Stimulated activated CD4-positive, alpha-beta T cell treated with anti-CD3 and anti-CD28 coated beads, TNF-alpha, amount 100 ng/mL, for 1 hour (primary cell): ENCODE measurements at places on chromosomes 5 and 9.
A peak's percentile ranks its signal among the peaks of the same experiment; 100 is the strongest.

GRCh38 chr5:143386725-143387124 lies 16.8 kb downstream of the NR3C1 start:
- no peak for DNase-seq

DNA sequence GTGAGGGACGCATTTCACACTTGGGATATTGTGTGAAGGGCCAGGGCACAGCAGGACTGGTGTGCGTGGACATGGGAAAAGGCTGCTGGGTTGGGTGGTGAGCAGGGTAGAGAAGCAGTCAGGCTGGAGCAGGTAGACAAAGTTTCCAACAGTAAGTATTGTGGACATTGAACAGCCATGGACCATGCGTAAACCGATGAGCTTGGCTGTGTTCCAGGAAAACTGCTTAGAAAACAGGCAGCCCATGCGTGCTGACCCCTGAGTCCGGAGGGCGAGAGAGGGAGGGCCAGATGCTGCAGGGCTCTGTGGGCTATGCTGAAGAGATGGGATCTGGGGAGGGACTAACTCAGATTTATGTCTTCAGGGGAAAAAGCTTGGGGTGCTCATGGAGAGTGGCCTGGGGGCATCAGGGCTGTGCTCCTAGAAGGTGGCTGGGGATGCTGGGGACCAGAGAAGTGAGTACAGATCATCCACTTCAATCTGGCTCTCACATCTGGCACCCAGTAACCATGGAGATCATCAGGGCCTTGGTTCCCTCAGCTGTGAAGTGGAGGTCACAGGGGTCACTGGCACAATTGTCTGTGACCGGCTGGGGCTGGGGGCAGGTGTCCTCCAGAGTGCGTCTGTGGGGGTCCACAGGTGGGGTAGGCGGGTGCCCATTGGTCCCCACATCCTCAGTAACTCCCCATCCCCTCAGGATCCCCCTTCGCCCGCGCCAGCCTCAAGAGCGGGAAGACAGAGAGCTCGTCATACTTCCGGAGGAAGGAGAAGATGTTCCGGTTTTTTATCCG lies 93.3 kb downstream of the CACNA1B start:
- no peak for DNase-seq

GRCh38 chr5:110884005-110884404 lies 145.2 kb downstream of the SLC25A46 start:
- no peak for DNase-seq

GRCh38 chr5:96977228-96977627 lies 41.3 kb downstream of the LNPEP start:
- no peak for DNase-seq

DNA sequence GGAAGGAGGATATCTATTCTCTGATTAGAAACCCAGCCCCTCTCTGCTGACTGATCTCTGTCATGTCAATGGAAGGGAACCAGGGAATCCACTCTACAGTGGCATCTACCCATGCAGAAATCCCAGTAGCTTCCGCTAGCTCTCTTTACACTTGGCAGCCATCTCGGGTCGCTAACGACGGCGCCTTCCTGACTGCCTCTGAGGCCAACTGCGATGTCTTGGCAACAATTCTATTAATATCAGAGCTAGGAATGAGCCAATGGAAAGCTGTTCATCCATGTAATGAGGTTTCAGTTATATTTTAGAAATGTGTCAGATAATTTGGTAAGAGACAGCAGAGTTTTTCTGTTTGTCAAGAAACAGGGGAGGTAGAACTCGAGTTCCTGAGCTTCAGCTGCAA lies 67.6 kb upstream of the ATP10B start:
- no peak for DNase-seq

DNA sequence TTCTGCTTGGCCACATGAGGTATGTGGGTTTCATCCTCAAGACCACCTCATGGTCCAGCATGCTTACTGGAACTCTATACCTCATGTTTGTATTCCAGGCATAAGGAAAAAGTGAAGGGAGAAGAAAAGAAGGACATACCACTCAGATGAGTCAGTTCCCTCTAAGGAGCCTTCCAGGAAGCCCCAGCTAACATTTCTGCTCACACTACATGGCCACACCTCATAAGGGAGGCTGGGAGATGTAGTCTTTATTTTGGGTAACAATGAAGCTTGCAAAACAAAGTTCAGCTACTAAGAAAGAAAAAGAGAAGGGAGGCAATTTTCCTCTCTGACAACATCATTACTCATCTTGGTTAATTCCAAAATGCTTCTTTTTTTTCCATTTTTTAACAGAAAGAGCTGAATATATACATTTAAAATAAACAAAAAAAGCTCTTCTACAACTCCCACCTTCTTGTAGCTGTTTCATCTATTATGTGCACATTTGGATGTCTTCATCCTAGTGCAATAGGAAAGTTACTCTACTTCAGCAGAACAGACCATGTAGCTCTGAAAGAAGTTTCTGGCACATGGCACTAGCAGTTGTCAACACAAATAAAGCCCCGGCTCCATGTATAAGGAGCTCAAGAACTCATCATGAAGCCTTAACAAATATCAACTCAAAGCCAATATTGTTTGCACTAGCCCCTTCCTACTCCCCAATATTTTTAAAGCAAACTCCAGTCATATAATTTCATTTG lies 123.6 kb upstream of the CCDC112 start:
- DNase-seq: no peak

- no peak for DNase-seq
Observed at GRCh38 chr9:5854063-5854790, 21.3 kb upstream of the ERMP1 start.

DNA sequence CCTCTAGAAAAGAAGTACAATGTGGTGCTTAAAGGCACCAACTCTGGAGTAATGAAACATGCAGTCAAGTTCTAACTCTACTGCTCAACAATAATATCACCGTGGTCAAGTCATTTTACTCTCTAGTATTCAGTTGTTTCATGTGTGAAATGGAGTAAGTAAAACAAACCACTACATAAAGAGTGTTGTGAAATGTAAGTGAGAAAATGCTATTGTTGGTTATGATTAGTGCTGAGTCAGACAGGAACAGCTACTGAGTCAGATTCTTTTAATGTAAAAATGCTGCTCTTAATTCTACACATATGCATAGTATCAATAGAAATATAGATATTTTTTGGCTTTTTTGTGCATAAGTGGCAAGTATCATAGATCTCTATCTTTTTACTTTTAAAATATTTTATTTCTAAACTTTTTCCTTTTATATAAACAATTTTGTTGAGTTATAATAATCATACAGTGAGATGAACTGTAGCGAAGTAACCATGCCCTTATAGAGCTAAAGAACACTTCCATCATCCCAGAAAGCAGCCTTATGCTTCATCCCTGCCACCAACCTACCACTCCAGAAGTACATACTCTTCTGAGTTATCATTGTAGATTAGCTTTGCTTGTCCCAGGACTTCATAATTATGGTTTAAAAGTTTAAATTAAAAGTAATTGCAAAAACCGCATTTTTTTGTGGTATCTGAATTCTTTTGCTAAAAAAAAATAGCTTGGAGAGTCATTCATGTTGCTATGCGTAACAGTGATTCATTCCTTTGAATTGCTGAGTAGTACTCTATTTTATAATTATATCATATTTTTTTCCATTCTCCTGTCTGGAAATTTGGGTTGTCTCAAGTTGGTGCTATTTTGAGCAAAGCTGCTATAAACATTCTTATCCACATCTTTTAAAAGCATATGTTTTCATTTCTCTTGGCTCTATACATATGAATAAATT lies 548.2 kb upstream of the CLINT1 start:
- no peak for DNase-seq

DNA sequence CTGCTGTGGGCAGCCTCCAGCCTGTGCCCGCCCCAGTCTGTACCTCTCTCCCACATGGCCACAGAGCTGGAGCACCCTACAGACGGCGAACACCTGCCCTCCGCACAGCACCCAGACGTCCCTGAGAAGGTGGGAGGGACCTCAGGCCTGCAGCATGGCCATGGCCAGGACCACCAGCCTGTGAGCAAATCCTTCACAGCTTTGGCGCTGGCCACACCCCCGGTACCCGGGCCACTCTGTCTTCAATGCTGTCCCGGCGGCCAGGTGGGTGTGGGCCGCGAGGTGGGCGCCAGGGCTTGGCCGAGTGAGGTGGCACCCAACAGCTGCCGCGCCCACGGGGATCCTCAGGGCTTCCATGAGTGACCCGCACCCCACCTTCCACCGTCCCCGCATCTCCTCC lies 18.7 kb downstream of the NOTCH1 start:
- DNase-seq: no peak

GRCh38 chr5:146947181-146947941 lies 68.8 kb upstream of the PPP2R2B start:
- DNase-seq: no peak

GRCh38 chr5:111848476-111848875 lies 91.5 kb upstream of the NREP start:
- DNase-seq: no peak

DNA sequence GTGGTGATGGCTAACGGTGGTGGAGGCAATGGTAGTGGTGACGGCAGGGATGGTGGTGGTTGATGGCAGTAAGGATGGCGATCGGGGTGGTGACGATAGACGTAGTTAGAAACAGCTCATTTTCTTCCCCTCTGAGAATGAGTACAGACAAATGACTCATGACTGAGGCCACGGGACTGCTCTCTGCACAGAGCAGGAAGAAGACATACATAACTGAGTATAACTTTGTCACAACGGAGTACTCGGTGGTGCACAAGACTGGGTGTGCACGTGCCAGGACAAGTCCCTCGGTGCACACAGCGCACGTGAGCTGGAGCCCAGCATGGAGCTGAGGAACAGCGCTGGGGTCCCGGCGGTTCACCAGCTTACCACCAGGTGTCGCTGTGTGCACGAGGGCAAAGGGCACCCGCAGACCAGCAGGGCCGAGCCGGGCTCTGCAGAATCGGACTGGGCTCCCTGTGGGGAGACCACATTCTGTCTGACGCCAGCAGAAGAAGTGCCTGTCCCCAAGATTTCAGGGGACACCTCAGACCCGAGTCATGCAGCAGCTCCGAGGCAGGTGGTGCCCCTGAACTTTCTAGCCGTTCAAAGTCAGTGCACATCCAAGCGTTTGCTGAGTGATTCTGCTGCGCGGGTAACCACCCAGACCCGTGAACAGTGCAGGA lies 188.6 kb downstream of the FSTL4 start:
- peak; percentile 10 for DNase-seq

DNA sequence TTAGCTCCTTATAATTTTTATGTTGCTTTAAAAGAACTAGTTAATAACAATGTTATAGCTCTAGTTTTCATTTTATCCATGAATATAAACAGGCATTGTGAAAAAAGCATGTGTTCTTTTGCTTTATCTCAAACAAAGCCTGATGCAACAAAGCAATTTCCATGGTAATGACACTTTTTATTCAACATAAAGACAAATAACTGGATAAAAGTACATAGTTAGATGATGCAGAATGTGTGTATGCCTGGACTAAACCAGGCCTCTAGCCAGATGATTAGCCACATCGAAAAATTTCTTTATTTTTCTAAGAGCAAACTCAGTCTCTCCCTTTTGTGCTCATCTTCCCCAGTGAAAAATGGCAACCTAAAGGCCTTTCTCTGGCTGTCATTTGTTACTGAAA lies 125.6 kb upstream of the TARS1 start:
- no peak for DNase-seq

GRCh38 chr5:32767948-32768467 lies 56.9 kb downstream of the NPR3 start:
- no peak for DNase-seq

DNA sequence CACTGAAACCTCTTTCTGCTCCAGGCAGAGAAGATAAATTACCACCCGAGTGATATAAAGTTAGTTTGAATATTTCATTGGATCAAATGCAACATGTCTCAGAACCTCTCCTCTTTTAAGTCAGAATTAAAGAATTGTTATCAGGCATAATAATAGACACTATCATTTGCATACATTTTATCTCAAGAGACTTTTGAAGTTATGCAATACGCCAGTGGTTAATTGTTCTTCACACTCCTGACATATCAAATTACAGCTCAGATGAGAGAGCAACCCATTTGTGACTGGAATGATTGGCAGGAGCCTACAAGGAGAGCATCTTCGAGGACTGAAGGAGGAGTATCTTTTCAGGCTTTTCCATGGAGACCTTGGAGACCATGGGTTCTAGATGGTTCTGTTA lies 452.2 kb downstream of the KDM4C start:
- no peak for DNase-seq

- no peak for DNase-seq
Observed at GRCh38 chr9:131098391-131099101, 2.2 kb downstream of the AIF1L start.

- no peak for DNase-seq
Observed at GRCh38 chr9:129107651-129108050, 2.9 kb downstream of the CRAT start.

DNA sequence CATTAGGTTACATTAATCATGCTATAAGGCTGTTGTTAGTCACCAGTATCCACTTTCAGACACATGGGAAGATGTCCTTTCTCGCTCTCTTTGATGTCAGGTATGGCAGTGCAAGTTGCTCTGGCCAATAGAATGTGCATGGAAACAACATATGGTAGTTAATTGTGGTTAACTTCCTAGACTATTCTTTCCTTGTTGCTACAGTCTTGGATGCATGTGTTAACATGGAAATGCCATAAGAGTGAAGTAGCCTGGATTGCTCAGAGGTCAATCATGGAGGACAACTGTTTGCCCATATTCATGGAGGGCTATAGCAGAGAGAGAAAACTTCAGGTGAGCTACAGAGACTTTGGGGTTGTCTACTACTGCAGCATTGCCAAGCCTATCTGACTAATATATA lies 245.8 kb upstream of the GAS1 start:
- DNase-seq: no peak

- no peak for DNase-seq
Observed at GRCh38 chr5:110219769-110220168, 506.7 kb downstream of the TMEM232 start.

GRCh38 chr5:98458004-98458403 lies 315.5 kb upstream of the RGMB start:
- no peak for DNase-seq

- DNase-seq: no peak
Observed at GRCh38 chr5:31901807-31902530, 263.0 kb downstream of the PDZD2 start.

- DNase-seq: no peak
Observed at GRCh38 chr9:96423322-96423984, 5.3 kb upstream of the ZNF367 start.

DNA sequence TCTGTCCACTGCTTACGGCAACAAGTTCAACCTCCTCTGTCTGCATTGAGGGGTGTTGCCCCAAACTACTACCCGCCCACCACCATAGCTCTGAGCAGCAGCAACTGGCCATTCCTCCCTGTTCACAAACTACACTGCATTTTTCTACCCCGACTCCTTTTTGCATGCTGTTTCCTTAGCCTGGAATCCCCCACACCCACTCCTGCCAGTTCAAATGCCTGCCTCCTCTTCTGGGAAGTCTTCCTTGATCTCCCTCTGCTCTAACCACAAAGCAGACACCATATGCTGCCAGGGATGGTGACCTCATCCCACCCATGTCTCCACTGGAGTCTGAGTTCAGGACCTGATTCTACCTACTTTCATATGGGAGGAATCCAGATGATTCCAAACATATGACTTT lies 13.3 kb downstream of the ALDH1B1 start:
- DNase-seq: no peak
